ENCODE measurements at places on chromosomes 2 and 18.

- no peak for DNase-seq
These were observed 52.0 kb upstream of the GALNT3 start for GRCh38 chr2:165846056-165846455.

GRCh38 chr2:236638707-236639106 lies 69.1 kb downstream of the ACKR3 start:
- no peak for DNase-seq

DNA sequence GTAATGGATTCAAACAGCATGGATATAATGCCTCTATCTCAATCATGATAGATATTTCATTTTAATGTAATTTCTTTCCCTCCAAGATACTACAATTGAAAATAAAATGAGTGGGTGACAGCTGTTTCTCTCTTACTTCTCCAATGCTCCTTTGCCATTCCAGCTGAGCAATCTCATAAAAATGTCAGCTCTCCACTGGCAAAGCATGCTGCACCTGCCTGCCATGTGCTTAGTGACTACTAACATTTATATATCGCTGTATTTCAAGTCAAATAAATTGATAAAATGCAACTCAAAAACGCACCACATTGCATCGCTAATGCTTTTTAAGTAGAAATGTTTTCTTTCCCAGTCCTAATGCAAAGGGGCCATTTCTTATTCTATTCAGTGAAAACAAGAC lies 1093.9 kb downstream of the CBLN2 start:
- DNase-seq, result no peak

- peak; percentile 23 for DNase-seq
These were observed 364.8 kb upstream of the GALNT5 start for GRCh38 chr2:156892467-156893281.

DNA sequence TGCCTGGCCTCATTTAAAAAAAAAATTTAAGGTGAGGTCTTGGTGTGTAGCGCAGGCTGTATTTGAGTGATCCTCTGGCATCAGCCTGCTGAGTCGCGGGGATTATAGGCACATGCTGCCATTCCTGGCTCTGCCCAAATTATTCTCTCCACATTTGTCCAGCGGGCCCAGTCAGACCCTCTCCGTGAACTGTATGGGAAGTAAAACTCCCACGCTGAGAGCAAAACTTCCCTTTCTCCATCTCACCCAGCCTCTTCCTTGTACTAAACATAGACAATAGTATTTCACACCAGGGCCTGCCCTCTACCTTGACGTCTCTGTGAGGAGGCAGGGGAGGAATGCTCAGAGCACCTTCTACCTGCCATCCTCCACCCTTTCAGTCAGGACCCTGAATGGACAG lies 37.0 kb downstream of the EIF4E2 start:
- no peak for DNase-seq

DNA sequence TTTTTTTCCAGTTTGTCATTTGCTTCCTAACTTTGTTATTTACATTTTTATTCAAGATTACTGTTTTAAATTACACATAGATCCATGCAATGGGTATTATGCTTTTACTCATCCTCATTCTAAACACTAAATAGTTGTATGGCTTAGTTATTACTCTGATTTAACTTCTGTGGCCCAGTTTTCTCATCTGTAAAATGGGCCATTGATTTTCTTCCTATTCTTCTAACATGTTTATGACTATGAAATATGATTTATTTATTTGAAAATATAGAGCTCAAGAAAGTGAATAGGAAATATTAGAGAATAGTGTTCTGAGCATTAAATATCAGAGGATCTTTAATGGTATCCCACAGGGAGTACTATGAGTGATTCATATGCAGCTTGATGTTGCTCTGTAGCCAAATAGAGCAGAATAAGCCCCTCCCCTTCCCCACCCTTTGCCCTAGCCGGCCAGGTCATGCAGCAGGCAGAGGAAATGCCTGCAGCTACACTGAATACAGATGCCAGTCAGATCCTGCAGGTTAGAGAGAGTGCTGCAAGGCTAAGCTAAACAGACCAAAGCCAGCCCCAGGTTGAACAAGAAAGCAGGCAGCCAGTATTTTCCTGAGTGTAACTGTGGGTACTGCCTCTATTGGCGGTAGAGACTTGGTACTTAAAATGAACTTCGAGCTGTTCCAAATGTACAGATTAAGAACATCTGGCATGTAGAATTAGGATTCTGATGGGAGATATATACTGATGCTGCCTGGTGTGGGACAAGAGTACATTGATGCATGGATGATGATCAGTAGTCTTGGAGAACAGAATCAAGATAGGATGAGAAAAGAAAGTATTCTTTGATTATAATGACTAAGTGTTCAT lies 11.7 kb upstream of the ACYP2 start:
- peak; percentile 46 for DNase-seq

DNA sequence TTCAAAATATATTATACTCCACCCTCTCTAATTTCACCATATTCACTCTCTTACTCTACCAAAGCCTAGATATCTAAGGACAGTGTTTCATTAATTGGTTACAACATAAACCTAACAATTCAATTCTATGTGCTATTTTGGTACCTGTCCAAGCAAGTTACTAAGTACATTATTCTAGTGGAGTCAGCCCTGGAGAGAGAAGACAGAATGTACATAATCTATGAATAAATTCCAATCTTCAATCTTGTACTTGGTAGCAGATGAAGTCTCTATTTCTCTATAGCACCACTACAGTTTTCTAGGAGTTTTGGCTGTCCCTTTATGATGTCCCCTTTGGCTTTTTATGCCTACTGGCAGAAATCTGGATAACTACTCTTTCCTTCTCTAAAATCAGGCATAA lies 27.6 kb downstream of the NMUR1 start:
- DNase-seq, result no peak

DNA sequence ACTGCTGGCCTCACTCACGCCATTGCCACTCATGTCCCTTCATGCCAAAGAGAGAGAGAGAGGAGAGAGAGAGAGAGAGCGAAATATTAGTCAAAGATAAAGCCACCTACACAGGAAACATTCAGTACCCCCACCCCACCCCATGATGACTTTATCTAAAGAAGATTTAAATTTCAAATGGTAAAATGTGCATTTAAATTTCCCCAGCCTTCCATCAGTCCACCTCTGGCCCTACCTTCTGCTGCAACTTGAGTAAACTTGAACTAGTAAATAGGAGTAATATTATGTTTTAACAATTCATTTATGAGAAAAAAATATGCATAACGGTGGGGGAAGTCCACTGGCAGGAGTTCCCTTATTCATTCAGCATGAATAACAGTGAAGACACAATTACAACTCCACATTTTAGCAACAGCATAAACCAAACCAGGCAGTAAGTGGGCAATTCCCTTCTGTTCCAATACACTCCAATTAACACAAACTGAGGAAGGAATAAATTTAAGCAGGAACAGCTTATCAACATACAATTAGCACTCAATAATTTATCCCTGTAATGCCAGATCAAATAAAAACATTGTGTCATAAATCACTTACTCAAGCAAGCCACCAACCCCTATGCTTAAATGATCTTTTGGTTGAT lies 264.2 kb downstream of the LNPK start:
- no peak for DNase-seq

GRCh38 chr2:47012866-47013265 lies 97.3 kb upstream of the MCFD2 start:
- DNase-seq, result no peak

DNA sequence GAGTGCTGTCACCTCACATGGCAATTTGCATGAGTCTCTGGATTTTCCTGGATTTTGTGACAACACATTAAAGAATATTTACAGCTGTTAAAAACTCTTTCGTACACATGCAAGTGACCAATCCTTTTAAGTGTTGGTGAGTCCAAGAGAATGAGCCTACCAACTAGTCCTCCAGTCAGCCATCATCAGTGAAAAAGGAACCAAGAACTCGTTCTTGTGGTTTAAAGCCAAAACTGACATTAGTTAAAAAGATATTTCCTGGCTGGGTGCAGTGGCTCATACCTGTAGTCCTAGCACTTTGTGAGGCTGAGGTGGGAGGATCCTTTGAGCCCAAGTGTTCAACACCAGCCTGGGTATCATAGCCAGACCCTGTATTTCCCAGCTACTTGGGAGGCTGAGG lies 215.4 kb upstream of the ITGA4 start:
- peak; percentile 20 for DNase-seq

DNA sequence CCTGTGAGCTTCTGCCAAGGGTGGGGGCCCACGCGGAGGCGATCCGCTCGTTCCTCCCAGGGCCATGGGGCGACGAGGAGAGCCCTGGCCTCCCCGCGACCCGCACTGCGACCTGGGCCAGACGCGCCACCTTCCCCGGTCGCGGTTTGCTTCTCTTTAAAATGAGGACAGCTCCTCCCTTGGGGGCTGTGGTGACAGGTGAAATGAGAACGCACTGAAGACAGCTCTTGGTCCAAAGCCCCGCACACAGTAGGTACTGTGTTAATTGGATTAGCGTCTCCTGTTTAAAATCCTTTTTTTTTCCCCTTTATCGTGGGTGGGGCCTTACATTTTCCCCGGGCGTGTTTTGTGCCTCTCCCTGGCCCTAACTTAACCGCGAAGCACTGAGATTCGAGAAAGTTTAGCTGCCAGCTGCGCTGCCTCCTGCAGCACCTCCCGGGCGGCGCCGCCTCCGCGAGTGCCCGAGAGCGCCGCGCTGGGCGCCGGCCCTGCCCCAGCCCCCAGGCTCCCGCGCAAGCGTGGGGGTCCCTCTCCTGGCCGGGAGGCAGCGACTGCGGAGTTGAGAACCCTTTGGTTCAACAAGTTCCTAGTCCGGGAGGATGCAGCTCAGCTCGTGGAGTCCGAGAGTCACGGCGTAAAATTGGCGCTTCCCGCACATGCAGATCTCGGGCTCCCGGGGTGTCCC lies 1.1 kb downstream of the HPCAL1 start:
- DNase-seq, result peak; percentile 46

DNA sequence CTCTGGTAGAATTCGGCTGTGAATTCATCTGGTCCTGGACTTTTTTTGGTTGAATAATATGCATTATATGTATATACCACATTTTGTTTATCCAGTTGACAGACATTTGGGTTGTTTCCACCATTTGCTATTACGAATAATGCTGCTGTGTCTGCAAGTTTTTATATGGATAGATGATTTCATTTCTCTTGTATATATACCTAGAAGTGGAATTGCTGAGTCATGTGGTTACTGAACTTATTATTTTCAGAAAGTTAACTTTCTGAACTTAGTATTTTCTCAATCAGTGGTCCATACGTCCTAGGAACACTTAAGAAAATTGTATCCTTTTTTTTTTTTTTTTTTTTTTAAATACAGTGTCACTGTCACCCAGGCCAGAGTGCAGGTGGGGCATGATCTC lies 63.3 kb downstream of the RIF1 start:
- DNase-seq, result no peak

DNA sequence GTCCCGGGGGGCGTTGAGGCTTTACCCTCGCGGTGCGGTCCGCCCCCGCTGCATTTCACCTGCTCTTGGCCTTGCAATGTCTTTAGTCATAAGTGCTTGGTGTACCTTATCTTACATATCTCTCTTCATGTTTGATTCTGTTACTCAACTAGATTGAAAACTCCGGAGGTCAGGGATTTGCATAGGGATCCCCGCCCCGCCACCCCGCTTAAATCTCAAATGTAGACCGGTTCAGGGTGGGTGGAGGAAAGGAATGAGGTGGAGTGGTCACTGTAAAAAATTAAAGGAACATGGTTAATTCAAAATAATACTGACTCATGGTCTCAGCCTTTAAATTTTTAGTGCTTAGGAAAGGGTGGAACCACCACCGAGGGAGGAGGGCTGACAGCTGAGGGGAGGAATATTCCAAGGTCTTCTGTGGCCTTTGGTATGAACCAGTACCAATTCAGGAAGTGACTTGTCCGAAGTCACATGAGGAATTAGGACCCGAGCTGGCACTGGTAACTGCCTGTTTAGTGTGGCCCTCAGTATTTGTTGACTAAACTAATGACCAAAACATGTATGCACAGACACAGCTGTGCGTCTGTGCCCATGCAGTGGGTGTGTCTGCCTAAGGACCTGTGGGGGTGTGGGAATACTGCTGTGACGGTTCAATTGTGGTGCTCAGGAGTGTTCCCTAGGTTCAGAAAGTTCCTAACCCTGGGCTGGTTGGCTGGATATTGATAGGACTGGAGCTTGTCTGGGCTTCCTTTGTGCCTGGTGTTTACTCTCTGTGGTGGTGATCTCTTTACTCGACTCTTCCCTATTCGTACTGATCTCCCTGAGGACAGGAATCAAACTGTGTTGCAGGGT lies 1.0 kb downstream of the PLEKHB2 start:
- peak; percentile 33 for DNase-seq

DNA sequence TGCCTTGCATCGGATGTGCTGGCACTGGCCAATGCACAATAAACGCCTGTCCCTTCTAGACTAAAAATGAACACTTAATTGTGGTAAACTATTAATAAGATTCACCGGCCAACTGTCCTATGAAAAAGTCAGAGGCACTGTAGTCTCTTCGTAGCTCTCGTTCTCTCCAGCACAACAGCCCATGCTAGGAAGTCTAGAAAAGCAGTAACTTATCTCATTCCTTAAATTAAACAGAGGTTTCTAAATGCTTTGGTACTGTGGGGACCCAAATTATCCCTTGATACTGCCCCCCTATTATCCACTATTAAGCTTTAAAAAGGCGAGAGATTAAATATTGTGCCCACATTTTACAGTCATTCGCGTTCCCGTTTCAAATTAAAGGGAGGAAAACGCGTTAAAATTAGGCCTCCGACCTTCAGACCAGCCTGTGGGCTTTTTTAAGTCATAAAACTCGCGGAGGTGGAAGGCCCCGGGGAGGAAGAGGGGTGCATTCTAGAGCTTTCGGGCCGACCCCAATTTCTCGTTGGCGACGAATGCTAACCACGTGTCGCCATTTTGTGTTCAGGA lies 1.5 kb upstream of the PCBP1 start:
- DNase-seq, result peak; percentile 52

GRCh38 chr2:2286592-2286991 lies 44.5 kb downstream of the MYT1L start:
- DNase-seq, result no peak

- no peak for DNase-seq
These were observed 53.5 kb upstream of the TCF4 start for GRCh38 chr18:55641486-55641885.

DNA sequence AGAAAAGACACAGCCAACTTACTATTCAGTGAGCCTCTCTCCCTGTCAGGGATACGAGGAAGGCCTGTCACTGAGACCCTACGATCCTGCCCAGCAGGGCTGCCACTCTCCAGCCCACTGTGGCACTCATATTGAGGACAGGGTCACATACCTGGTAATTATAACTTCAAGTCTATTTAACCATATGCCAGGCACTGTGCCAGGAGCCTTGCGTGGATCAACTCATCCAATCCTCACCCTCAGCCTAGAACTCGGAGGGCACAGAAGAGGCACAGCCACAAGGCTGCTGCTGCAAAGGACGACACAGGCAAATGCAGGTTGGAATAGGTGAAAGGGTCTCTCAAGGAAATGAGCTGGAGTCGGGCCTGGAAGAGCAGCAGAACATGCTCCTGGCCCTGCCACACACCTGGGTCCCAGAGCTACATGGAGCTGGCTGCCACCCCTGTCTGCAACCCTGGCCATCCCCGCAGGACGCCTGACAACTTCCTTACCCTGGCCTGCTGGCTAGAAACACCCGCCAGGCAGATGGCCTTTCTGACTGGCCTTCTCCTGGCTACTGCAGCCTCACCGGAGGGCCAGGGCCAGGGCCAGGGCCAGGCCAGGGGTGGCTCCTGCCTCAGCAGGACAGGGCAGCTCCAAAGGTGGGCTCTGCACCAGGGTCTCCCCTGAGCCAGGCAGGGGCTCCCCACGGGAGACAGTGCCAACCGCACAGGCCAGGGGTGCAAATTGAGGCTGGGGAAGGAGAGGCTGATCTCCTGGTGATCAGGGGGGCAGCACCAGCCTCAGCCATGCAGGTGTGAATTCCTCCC lies 32.1 kb upstream of the SLC66A3 start:
- no peak for DNase-seq

- peak; percentile 46 for DNase-seq
These were observed 11.5 kb upstream of the EIF2AK3 start for GRCh38 chr2:88638743-88639142.

- DNase-seq, result no peak
These were observed 7.9 kb downstream of the PPP3R1 start for GRCh38 chr2:68244456-68244855.
